ENCODE measurements at places on chromosomes 16 and 17.

DNA sequence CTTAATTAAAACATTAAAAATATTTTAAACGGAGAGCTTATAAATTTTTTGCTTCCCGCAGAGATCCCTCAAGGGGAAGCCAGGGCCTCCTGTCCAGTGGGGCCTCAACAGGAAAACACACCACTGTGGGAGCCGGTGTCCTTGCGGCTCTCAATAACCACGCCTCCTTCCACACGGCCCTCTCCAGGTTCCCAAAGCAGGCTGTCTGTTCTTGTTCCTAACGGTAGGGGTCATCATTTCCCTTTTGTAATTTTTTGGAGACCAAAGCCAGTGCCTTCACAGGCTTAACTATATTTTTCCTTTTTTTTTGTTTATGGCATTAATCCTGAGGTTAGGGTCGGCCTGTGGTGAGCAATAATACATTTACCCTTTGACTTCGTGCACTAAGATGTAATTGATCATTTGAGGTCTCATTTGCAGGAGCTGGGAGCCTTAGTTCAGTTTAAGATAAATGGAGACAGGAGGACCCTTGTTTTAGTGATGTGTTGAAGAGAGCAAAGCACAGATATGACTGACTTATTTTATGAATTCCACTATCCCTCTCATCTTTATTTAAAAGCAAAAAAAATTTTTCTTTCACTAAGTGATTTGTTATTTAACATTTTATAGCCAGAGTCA, 77.5 kb upstream of the N4BP1 start:
- DNase-seq, result no peak

GRCh38 chr16:13376174-13376573, 474.8 kb downstream of the SHISA9 start:
- no peak for DNase-seq

GRCh38 chr16:69724981-69725479, 1.3 kb downstream of the NQO1 start:
- DNase-seq, result no peak

- no peak for DNase-seq
Measured at GRCh38 chr16:1325673-1326371, 7.6 kb upstream of the BAIAP3 start.

- no peak for DNase-seq
Measured at GRCh38 chr17:15744885-15745284, 12.8 kb downstream of the TBC1D26 start.

DNA sequence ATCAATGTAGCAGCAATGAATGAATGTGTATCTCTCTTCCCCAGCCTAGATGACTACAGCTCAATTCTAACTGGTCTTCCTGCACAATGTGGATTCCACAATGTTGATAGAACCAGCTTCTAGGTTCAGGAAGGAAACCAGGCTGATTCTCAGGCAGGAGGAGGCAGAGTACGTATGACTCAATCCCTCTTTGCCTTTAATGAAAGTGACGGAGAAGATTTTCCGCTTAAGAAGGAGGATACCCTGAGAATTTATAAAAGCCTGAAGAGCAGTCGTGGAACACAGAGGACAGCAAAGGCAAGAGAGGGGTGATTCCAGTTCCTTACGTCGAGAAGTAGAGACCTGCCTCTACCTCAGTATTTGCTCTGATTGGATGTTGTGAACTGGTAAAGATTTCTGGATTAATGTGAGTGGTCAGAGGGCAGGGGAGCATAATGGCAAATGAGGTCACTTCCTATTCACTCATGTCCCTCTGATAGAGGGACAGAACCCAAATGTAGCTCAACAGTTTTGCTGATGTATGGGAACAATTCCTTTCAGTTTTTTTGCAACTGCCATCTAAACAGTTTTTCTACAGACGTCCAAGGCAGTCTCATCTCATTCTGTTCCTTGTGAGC, 15.0 kb upstream of the SLC16A11 start:
- DNase-seq, result no peak

GRCh38 chr17:17741349-17742023, 60.2 kb downstream of the RAI1 start:
- DNase-seq, result no peak

DNA sequence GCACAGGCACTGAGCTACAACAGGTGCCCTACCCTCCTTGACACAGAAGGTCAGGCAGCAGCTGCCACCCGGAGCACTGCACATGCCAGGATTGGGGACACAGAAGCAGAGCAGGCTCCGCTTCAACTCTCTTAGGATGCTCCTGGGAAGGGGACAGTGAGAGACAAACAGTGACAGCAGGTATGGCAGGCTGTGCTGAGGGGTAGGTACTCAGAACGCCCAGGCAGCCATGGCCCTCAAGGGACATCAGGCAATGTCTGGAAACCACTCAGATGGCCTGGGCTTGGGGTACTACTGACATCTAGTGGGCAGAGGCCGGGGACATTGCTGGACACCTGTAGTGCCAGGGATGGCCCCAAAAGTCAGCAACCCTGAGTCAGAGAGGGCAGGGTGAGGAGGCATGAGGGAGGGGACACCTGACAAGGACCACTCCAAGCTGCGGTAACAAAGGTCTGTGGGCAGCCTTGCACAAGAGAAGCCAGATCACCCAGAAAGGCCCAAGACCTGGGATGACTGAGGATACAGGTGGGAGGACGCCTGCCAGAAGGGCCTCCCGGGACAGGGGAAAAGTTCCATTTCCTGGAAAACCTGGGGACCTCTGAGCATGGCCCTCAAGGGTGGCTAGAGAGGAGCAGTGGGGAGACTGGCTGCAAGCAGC, 21.2 kb downstream of the PEMT start:
- DNase-seq, result no peak

DNA sequence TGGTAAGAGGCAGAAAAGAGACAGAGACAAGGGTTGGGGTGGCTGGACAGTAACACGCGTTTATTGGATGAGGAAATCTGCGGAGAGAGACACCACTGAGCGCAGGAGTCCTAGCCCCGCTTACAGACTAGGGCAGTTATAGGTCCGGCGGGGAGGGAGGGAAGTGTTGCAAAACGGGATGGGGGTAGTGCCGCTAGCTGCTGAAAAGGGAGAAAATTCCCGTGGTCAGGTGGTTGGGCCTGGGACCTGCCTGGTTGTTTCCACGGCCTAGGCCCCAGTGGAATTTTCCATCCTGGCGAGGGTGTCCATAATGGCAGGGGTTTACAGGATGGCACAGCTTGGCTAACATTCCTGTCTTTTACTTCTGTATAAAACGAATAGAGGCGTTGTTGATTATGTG, 5.5 kb upstream of the CPHXL2 start:
- DNase-seq, result no peak

- no peak for DNase-seq
Measured at GRCh38 chr17:80783971-80784370, 207.7 kb upstream of the CHMP6 start.

DNA sequence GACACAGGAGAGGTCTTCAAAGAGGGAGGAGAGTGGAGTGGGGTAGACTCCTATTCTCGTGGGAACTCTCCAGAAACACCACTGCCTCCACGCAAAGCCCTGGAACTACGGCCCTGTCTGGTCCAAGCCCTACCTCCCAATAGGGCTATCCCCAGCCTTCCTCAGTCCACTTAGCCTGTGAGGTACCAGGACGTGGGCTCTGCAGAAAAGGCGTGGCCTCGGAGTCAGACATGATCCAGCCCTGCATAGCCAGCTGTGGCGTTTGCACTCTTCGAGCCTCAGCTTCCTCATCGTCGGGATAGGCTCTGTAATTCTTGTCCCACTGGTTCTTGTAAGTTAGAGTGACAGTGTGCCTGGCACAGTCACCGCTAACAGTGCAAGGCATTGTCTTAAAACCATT, 13.8 kb downstream of the ENDOV start:
- DNase-seq, result no peak

GRCh38 chr17:32492648-32493289, 6.0 kb downstream of the CDK5R1 start:
- DNase-seq, result no peak

- no peak for DNase-seq
Measured at GRCh38 chr16:54373534-54374520, 87.2 kb upstream of the IRX3 start.

DNA sequence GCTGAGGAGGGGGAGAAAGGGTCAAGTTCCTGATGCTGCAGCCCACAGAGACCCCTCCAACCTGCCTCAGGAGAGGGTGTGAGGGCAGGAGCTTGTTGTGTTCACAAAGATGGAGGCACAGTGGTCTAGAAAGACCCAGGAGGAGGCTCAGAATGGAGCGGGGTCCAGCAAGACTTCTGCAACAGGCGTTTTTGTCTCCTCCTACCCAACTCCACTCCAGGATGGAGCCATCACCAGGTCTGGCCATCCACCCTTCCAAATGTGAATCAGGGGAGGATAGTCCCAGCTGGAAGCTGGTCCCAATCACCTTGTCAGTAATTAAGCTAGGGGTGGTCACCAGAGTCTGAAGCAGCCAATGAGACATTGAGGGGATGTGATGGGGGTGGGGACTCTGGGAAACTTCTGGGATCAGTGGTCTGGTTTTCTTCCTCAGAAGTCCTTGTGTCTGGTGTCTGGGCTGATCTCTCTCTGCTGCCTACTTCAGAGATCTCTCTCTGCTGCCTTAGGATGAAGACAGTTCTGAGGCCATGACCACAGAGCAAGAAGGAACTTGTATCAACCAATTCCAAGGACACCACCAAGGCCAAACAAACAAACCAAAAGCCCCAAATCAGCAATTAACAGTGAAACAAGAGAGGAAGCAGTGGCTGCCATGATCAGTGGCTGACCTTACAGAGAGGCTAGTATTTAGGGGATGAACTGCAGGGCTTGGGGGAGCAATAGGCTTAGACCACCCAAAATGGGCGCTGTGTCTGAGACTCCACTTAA, 14.5 kb downstream of the CD300LB start:
- DNase-seq, result no peak

- DNase-seq, result no peak
Measured at GRCh38 chr16:11768849-11769248, 26.2 kb upstream of the TXNDC11 start.
